CD4-positive, alpha-beta T cell treated with Interleukin-6 for 4 hours (primary cell): ENCODE measurements at places on chromosomes 7 and 10.

DNA sequence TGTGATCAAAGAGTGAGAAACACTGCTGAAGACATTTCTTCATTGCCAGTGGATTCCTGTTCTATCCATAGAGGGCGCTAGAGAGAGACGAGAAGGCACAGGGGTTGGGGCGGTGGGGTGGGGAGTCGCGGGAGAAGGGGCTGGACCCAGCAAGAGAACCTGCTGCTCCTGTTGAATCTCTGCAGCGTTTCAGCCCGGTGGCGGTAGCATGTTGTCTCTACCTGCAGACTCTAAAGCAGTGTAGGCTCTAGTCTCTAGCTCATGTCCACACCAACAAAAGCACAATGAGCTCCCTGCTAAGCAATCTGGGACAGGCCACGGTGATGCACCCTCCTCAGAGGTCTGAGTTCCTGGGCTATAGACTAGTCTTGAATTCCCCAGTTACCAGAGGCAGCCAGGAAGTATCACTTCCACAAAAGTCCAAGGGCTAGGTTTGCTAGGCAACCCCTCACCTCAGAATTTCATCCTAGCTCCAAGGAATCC lies 167.7 kb downstream of the DGKB start:
- no peak for DNase-seq

- no peak for DNase-seq
These were observed 146.4 kb downstream of the SNX10 start for GRCh38 chr7:26438078-26438477.

GRCh38 chr7:83957333-83957732 lies 237.3 kb downstream of the SEMA3A start:
- no peak for DNase-seq

- no peak for DNase-seq
These were observed 961.5 kb downstream of the KCNMA1 start for GRCh38 chr10:76675951-76676587.

DNA sequence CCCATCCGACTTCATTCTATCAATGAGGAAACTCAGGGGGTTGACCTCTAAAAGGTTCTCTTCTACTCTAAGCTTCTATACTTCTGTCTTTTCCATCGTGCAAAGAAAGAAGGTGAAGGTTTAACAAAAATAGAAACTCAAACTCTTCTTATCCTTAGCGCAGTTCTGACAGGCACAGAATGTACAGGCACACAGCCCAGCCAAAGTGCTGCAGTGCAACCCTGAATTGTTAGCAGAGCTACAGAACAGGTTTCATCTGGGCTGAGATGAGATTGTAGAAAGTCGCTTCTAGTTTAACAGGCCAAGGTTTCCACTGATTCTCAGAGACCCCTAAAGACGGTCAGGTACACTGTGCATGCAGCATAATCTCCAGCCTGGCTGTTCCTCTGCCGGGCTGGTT lies 79.3 kb upstream of the AFAP1L2 start:
- no peak for DNase-seq

DNA sequence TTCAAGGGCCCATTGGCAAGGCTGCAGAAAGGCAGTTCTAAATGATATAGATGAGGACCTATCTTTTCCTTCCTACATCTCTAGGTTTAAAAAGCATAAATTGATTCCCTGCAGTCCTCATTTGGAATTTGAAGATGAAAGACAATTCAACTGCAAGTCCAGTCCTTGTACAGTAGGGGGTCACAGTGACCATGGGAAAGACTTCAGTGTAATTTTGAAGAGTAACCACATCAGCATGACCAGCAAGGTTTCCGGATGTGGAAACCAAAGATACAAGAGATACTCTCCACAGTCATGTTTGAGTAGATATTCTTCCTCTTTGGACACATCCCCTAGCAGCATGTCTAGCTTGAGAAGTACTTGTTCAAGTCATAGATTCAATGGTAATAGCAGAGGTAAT lies 539.3 kb upstream of the TEX47 start:
- DNase-seq: no peak

- peak; percentile 22 for DNase-seq
These were observed 114.0 kb upstream of the COBL start for GRCh38 chr7:51430480-51431086.

GRCh38 chr7:36677769-36678437 lies 46.4 kb downstream of the AOAH start:
- DNase-seq: no peak

DNA sequence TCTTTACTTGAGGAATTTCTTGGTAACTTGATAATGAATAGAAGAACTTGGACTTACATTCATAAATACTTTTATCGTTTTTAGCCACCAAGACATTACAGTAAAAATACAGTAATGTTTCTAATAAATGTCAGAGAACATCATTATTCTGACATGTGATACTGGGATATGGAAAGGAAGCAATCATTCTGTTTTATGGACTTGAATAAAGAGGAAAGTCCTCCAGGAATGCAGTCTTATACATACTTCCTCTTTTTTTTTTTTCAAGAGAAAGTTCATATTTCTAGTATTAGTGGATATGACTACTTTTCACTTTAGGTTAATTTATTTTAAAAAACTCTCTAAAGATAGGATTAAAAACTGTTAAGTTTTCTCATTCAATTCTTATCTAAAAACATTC lies 220.0 kb upstream of the SEMA3C start:
- no peak for DNase-seq

- DNase-seq: no peak
These were observed 52.8 kb downstream of the BMPER start for GRCh38 chr7:33958104-33958503.

DNA sequence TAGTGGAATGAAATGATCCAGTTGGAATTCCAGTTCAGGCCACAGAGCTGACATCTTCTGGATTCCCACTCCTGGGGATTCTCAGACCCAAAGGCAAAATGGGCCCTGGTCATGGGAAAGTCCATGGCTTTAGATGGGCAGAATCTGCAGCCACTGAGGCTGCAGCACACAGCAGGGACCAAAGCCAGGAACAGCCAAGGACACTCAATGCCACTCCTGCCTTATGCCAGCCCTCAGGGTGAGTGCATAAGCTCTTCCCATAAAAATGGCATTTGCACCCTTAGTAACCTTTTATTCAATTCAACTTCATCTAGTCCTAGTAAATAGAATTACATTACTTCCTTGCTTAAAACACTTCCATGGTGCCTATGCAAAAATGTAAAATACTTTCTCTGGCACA lies 274.4 kb downstream of the KCNMA1 start:
- no peak for DNase-seq

DNA sequence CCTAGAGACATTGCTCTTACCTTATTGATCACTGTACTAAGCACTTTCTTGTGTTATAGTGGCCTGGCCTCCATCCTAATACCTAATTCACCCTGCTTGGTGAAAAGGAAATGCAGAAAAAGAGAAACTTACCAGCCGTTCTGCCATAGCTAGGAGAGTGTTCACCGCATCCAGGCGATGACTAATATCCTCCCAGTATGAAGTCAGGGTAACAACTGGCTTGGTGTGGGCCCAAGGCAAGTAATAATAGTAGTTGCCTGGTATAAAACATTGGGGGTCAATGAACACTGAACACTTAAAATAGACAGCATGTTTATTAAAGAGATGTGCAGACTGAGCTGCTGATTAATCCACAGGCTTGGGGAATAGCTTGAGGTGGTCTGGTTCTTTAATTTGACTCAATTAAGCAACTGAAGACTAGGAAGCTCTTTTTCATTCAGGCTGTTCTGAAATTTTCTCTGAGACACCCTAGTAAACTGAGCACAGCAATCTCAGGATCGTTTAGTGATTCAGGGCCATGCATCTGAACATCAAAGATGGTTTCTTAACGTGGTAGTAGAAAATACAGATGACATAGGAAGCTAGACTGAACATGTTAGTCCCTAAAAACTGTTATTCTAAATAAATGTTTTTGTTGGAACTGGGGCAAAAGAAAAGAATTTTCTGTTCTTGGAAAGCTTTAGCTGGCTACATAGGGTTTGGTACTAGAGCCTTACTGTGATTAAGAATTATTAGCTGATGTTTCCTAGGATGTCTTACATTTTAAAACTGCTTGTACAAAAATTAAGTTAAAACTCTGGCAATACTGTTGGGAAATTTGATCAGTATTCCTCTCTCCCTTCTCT lies 102.2 kb downstream of the MYOF start:
- DNase-seq: peak; percentile 22
